ENCODE measurements at places on chromosomes 3 and 15.

GRCh38 chr3:135311699-135312098 lies 516.6 kb downstream of the EPHB1 start:
- no peak for DNase-seq

GRCh38 chr3:186152889-186153292 lies 44.0 kb upstream of the ETV5 start:
- no peak for DNase-seq

GRCh38 chr3:195023989-195024388 lies 247.0 kb downstream of the XXYLT1 start:
- no peak for DNase-seq

DNA sequence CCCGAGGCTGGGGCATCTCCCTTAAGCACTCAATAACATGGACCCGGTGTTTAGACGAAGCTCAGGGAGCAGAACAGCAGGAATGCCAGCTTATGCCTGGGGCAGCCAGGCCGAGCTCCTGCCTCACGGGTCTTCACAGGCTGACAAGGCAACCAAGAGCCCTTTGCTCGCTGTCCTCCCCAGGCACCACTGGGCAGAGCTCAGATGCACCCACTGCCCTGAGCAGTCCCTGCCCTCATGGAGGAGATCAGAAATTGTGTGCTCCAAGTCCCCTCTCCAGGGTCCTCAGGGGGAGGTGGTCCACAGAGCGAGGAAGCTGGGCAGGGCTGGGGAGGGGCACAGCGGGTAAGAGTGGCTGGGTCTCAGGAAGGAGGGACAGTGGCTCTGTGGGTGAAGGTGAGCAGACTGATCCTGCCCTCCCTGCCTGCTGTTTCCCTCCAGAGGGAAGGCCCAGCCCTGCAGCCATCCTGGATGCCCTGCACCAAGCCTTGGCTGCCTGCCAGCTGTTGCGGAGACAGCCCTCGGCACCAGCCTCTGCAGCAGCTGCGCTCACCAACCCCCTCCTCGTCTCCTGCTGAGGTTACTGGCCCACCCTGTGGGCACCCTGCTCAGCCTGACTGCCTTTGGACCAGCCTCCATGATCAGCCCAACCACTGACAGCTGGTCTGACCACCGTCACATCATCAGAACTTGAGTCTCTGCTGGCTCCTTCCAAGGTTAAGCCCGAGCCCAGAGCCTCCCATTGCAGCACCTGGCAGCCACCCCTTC lies 21.1 kb upstream of the GP9 start:
- no peak for DNase-seq

DNA sequence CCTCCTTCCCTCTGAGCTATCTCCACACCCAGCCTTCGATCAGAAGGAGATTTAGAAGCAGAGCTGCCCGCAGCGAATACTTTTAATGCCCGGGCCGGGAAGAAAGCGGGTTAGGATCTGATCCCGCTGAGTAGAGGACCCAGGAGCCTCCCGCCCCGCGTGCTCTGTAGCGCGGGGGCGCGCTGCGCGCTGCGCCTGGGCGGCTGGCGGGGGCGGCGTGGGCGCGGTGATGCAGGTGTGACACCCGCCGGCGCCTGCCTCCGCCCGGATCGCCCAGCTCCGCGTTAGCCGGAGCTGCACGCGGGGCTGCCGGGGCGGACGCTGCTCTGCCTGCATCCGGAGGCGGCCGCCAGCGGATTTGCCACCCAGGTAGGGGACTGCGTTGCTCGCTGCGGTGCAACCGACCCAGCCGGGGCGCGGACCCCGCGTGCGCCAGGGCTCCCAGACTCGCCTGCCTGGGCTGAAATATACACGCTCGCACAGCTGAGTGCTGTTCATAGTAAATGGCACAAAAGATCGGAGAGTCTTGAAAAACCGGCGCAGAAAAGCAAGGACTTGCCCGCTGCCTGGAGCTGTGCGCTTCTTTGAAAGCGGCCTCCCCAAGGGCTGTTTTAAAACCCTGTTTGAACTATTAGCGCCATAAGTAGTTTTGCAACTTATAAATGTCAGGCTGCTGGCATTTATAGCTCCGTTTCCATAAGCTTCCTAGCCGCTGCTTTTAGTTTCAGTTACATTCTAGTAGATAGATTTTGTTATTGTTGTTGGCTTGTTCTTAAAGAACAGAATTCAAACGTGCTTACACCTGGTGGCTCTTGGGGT lies at the start of gene SV2B:
TSS of gene SV2B (plus strand) at position 263 of the 819 bp plus-strand sequence. CDS start 126,007 bp downstream, outside the sequence.
- DNase-seq, result peak; percentile 13

DNA sequence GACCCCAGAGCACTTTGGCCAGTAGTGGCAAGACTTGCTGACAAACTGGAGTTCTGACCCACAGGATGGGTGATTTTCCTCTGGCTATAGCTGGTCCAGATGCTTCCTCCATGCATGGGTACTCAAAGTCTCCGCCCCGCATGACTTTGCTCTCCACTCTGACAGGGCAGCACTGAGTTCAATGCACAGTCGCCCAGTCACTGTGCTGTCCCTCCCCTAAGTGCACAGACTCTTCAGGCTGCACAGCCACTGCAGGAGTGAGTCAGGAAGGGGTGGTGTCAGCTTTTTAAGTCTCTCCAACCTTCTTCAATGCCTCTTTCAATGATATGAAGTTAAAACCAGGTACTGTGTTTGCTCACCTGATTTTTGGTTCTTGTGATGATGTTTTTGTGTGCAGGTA lies 17.8 kb downstream of the TEX9 start:
- no peak for DNase-seq

- DNase-seq, result no peak
Observed at GRCh38 chr3:128262457-128262856, 109.2 kb downstream of the EEFSEC start.

- DNase-seq, result no peak
Observed at GRCh38 chr3:156760333-156760732, 65.8 kb upstream of the LEKR1 start.

- no peak for DNase-seq
Observed at GRCh38 chr15:85389772-85390171, 9.4 kb downstream of the AKAP13 start.

Data from activated CD4-positive, alpha-beta T cell treated with anti-CD3 and anti-CD28 coated beads, Interleukin-2, amount 50 U/mL, for 24 hours (primary cell).